ENCODE measurements at places on chromosomes 4 and X.

DNA sequence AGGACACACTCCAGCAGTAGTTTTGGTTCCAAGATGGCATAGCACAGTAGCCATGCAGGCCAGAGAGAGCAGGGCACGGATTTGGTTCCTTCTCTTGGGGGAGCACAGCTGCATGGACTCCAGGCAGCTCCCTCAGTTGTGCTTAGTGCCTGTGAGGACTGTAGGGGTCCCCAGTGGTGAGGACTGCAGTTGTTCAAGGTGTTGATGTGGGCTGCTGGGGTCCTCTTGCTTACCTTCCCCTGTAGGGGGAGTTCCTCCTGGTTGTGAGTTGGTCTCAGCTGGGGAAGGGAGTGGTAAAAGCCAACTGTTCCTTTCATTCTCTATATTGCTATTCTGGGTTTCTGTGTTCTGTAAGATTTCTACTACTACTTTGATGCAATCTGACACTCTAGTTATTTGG is 606.5 kb downstream of the MAGEB5 start:
- no peak for DNase-seq

- DNase-seq, result no peak
Measured at GRCh38 chr4:152686452-152687013, 6.7 kb upstream of the TMEM154 start.

GRCh38 chrX:121032531-121032930 is 14.9 kb upstream of the GLUD2 start:
- DNase-seq, result no peak

DNA sequence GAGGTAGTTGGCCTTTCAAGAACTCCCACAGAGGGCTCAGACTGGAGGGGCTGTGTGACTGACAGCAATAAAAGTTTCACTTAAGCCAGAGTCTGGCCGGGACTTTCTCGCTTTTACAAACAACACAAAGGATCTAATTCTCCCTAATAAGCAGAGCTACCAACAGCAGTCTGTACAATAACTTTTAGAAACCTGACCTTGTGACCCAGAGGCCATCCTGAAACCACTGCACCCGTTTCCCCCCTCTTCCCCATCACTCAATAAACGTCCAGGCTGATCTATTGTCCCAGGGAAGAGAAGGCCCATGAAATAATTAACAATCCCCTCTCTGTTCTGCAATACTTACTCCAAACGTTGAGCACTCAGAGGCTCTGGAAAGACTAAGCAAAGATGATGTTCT is 442.4 kb downstream of the ZIC3 start:
- no peak for DNase-seq

DNA sequence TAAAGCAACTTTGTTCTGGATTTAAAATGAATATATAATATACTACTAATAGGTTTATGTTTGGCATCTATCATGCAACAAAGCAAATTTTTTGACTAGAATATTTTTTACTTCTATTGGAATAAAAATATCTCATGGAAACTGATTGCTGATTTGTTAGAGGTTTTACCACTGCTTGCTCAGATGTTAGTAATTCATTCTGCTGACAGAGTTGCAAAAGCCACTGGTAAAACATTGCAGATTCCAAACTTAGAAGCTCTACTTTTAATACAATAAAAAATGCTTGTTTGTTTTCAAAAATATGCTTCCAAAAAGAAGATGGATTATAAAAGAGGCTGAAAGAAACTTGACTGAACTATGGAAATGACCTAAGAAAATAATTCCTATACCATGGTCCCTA is 795.2 kb downstream of the PCDH18 start:
- DNase-seq, result no peak

DNA sequence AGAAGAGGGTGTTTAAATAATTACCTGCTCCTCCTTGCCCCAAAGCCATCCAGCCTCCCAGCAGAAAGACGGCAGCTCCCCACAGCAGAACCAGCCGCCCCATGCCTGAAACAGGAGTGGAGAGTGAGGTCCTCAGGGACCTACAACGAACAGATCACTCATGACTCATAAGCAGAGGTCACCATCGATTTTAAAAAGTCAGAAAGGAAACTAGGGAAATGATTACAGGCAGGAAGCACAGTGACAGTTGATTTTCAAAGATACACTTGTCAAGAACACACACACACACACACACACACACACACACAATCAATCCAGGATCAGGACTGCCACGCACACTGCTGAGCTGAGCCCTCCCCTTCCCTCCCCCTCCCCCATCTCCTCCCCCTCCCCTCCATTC is at the start of gene CRLF2:
Gene CRLF2, minus strand, starts transcription at position 118 of the 400 bp plus-strand sequence. Its CDS starts 15 bp downstream, at position 103.
- no peak for DNase-seq

- DNase-seq, result no peak
Measured at GRCh38 chr4:100590325-100590724, 72.5 kb upstream of the EMCN start.

DNA sequence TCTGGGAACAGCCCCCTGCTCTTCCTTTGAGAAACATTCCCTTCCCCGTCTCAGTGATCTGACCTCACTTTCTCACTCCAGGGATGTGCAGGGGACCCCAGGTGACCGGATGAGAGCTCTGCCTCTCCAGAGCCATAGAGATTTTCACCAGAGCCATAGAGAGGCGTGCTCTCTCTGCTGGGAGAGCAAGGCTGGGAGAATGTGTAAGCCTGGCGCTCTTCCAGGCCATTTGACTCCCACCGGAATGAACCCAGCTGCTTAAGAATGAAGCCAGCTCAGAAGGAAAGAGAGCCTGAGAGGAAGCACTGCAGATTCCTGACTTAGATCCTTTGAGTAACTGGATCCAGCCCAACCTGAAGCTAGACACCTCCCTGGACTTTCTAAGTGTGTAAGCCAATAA is 106.4 kb downstream of the DHX15 start:
- DNase-seq, result peak; percentile 69

GRCh38 chr4:187972135-187972534 is 23.4 kb upstream of the ZFP42 start:
- no peak for DNase-seq

DNA sequence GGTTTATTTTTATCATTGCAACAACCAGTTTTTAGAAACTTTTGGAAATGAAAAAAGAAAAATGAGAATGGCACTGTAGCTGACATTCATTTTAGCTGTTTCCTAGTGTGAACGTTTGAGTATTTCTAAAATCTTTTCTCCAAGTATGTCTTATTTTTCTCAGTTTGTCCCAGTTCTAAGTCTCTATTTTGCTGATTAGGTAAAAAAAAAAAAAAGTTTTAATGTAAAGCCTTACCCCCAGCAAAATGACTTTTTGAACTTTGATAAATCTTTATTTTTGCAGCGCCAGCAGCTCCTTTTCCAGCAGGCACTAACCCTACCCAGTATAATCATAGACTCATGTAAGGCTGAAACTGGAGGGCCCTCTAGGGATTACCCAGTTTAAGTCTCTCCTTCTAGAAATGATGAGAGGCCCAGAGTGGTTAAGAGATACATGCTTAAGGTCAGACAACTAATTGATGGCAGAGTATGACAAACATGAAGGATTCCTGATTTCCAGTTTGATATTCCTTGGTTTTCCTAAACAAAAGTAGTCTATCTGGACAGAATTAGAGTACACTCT is 84.3 kb upstream of the SLC4A4 start:
- DNase-seq, result no peak

DNA sequence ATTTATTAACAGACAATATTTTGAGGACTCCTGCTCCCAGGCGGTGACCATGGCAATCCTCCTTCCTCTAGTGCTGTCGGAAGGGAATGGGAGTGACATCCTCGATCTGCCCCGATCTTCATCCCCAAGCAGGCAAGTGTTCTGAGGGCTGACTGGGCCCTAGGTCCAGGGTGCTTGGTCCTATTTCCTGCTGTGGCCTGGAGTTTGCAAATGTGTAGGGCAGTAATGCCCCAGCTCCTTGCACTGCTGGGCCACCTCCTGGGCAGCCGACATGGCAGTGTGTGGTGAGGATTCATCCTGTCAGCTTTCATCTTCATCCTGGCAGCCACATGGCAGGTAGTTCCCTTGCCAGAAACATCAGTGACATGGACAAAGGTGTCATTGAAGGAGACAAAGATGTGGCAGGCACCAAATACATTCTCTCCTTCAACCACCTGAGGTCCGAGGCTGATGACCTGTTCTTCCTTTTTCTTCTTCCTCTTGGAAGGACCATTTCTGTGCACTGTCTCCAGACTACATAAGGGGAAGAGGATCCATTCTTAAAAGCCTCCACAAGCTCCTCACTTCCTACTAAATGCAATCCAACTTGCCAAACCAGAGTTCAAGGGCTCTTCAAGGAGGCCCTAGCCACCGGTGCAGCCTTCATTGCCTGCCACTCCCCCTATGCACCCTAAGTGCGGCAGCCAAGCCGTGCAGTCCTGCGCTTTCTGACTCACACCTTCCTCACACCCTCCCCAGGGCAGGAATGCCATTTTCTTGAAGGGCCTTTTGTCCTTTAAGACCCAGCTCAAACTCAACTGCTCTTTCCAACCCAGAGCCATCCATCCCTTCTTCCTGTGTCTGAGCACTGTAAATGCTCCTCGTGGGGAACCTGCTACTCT is 65.7 kb downstream of the TMEM154 start:
- DNase-seq, result no peak

DNA sequence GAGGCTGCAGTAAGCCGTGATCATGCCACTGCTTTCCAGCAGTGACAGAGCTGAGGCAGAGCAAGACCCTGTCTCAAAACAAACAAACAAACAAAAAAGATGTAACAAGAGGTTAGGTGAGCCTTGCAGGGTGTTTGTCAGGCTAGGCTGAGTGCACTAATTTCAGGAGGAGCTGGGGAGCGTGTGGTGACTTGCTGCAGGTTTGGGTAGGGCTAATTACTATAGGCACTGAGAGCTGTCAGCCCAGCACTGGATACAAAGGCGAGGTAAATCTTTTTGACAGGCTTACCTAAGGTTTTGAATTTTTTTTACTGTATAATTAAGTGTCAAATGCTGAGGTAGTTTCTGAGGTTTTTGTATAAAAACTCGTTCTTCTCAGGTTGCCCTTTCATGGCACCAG is 29.8 kb upstream of the SH3D19 start:
- no peak for DNase-seq

GRCh38 chr4:14130551-14130950 is 503.0 kb upstream of the BOD1L1 start:
- DNase-seq, result no peak

- no peak for DNase-seq
Measured at GRCh38 chr4:4647041-4647440, 105.2 kb upstream of the STX18 start.

DNA sequence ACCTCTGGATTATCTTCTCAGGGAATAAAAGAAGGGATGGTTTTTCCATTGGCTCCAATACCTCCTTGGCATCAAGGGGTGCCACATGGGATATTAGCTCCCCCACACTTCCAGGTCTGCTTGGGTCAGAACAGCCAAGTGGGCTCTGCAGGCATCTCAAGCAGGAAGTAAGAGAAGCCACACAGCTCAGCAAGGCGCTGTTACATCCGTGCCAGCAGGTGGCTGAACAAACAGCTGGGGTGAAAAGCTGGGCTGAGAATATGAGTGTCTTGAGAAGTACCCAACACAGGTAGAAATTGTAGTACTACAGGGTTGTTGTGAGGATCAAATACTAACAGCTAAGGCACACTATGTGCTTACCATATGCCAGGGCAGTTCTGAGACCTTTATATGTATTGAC is 76.7 kb upstream of the TMEM150C start:
- peak; percentile 48 for DNase-seq

DNA sequence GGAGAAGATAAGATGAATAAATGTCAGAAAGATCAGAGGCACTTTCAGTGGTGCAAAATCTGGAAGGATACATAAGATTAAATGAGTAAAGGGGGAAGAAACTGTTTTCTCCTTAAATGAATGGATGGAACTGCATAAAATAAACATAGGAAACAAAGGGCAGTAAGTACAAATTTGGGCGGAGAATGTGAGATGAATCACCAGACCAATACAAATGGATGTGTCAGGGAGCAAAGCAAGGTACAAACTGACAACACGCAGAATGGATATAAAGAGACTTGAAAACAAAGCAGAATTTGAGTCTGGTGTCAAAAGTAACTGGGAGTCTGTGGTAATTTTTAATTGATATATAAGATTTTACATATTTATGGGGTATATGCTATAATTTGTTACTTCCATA is 175.3 kb upstream of the PCDH18 start:
- DNase-seq, result peak; percentile 53

- peak; percentile 20 for DNase-seq
Measured at GRCh38 chrX:3787856-3788255, 74.4 kb upstream of the PRKX start.
